NCI-H187 (cell line): ENCODE measurements at places on chromosomes 2 and 18.

DNA sequence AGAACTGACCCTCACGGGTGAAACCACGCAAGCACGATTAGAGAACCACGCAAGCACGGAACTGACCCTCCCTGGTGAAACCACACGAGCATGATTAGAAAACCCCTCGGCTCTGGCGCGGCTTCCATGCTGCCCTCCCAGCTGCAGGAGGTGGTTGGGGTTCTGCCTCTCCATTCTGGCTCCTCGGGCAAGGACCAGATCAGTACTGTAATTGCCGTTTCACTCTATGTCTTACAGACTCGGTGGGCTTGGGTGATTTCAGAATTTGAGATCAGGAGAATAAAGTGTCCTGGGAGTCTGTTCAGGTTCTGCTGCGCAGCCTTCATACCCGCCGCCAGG, 58.3 kb upstream of the KCNG2 start:
- no peak for DNase-seq

GRCh38 chr2:19865151-19865550, 36.6 kb downstream of the TTC32 start:
- DNase-seq = no peak

DNA sequence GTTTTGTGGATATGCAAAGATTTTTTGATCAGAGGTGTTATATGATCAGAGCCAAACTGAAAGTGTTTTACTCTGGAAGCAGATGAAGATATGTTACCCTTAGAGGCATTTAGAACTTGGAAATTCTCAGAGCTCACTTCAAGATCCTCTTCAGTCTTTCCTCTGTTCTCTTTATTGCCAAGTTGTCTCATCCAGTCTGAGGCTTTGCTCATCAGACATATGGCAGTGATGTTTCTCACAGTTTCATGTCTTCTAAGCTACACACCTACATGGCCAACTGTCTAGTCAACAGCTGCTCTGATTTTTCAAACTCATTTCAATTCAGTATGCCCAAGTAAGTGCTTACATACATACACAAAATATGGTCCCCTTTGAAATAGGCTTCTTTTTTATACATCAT, 1504.3 kb upstream of the PIK3C3 start:
- no peak for DNase-seq

GRCh38 chr18:46588971-46589660, 67.9 kb downstream of the LOXHD1 start:
- no peak for DNase-seq

- DNase-seq = no peak
Measured at GRCh38 chr2:138329162-138329561, 172.4 kb upstream of the SPOPL start.
